ENCODE measurements at places on chromosomes 6 and 20.

- no peak for DNase-seq
These were observed 575 bp upstream of the SLC17A9 start for GRCh38 chr20:62951896-62952372.

DNA sequence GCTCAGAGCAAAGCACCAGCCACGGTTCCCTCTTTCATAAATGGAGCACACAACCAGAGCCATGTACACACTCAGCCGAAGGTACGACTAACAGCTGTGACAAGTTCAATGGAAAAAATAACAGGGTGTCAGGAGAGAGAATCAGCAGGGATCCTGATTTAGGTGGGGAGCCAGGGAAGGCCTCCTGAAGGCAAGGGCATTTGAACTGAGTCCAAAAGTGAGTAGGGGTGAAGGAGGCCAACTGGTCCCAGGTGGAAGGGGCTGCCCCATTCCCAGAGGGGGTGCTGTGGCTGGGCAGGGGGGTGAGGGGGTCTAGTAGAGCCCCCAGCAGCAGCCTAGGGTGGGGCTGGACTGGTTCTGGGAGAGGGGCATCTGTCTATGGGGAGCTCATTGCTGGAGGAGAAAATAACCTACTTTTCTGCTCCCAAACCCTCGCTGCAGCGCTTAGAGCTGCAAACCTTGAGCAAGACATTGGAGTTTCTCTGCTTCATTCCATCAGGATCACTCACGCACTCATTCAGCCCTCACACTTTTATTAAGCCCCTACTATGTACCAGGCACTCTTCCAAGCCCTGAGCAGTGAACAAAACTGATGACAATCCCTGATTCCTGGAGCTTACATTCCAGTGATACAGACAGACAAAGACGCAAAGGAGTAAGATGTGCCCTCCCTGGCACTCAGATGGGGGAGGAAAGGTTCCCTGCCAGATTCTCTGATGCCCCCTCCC, 113.5 kb downstream of the TOX2 start:
- DNase-seq = no peak

GRCh38 chr6:9921366-9921765, 493.5 kb downstream of the TFAP2A start:
- DNase-seq = no peak

- no peak for DNase-seq
These were observed 161.4 kb downstream of the TMEM242 start for GRCh38 chr6:157161912-157162311.

DNA sequence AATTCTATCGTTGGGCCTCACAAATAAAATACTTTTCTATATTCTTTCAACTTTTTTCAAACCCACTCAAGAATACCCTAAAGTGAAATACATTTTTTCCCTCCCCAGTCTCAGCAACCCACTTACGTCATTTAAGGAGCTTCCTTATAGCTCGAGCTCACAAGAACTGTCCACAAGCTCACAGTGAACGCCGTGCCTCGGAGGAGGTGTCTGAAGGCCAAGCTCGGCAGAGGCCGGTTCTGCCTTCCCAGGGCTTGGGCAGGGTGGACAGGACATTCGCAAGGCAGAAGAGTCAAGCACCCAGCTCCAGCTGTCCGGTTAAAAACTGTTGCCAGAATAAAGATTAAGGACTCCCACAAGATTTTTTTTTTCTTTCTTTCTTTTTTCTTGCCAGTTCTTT, 802.3 kb downstream of the QKI start:
- DNase-seq = no peak

GRCh38 chr6:20236909-20237600, 24.8 kb upstream of the MBOAT1 start:
- no peak for DNase-seq

GRCh38 chr20:23257106-23257761, 93.4 kb upstream of the NXT1 start:
- DNase-seq = peak; percentile 12

GRCh38 chr6:112232845-112233256, 21.5 kb downstream of the LAMA4 start:
- DNase-seq = no peak

- no peak for DNase-seq
These were observed 30.9 kb downstream of the KIAA1755 start for GRCh38 chr20:38229376-38230252.

- DNase-seq = no peak
These were observed 43.7 kb upstream of the DST start for GRCh38 chr6:56686429-56686828.

DNA sequence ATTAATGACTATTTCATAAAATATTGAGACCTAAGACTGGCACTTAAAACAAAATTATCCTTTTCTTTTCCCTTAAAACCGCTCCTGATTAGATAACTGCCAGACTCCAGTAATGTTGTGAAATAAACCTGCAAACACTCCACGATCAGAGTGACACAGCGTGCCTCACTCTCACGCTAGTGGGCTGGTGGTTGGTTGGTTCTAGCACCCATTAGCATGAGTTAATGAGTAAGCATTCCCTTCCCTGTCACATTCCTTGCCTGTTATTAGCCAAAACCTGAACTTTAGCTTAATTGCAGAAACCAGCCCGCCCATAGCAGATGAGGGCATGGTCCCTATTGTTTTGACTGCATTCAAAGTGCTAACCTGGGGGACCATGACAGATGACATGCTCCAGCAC, 193.4 kb downstream of the CD83 start:
- DNase-seq = no peak

- no peak for DNase-seq
These were observed 82.3 kb downstream of the YTHDF1 start for GRCh38 chr20:63133481-63134091.

GRCh38 chr20:215796-216195, 11.3 kb upstream of the DEFB129 start:
- DNase-seq = no peak

DNA sequence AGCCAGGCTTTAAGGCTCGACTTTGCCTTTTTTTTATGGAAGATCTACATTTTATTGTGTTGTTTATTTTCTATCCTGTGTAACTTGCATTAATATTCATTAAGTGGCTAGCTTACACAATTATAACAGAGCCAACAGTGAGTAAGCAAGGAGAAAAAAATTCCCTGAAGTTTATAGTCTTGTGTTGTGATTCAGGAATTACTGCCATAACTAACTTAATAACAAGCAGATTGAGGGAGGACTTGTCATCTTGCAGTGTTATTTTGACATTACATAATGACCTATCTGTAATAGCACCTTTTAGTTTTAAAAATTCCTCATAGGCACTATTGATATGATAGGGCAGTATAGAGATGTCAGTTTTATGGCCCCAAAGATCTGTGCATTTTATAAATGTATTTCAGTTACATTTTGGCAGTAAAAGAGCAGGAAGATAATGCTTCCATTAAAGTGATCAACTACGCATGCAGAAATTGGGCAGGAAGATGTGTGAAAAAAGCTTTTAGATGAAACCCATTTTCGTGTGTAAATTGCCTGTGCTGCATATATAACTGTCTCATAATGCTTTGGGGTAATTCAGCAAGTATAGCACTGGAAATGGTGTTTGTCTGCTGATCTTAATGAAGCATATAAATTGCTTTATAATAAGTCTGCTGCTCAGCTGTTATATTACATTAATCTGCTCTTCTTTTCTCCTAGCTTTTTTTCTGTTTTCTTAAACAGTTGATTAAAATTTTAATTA, 123.0 kb downstream of the SMAP1 start:
- peak; percentile 44 for DNase-seq

GRCh38 chr20:20229595-20229994, 138.3 kb upstream of the INSM1 start:
- no peak for DNase-seq

DNA sequence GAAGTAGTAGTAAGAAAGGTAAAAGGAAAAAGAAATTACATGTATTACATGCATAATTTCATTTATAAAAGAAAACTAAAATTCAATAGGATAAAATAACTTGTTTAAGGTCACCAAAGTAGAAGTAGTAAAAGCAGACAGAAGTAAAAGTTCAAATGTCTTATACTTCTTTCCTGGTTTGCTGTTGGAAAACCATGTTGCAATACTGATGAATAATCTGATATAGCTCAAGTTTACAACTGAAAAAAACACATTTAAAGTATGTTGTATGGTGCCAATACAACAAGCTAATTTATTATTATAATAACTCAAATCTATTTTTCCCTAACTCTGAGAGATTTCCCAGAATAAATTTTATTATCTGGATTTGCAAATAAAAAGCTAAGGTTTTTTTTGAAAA, 78.3 kb downstream of the PHIP start:
- no peak for DNase-seq

- DNase-seq = no peak
These were observed 17.8 kb downstream of the ACTR5 start for GRCh38 chr20:38766071-38766470.

- DNase-seq = no peak
These were observed 44.6 kb downstream of the SAMD5 start for GRCh38 chr6:147553099-147553498.

DNA sequence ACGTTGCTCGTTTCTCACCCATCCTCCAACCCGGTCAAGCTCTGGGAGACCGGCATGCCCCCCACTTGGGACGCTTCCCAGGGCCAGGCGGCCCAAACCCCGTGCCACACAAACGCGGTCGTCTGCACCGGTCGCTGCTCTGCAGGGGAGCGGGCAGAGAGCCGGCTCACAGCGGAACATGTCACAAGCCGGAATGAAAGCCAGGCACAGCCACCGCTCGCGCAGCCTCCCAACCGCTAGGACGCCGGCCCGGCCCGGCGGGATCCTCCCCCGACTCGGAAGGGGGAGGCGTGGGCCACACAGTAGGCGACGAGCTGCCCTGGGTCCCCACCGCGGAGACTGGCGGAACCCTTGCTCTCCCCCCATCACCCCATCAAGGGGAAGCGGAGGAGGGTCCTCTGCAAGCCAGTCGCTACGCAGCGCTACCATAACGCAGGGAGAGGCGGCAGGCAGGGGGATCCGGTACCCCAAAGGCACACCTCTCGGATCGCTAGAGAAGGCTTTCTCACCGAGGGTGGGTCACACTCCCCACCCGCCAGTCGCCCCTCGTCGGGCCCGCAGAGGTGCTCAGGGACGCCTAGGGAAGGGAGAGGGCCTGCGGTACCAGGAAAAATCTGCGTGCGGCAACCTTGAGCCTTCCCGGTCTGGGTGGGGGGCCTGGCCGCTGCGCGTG, 768.4 kb upstream of the DEFB115 start:
- DNase-seq = no peak

GRCh38 chr20:50471231-50471630, 39.0 kb upstream of the PTPN1 start:
- DNase-seq = no peak

DNA sequence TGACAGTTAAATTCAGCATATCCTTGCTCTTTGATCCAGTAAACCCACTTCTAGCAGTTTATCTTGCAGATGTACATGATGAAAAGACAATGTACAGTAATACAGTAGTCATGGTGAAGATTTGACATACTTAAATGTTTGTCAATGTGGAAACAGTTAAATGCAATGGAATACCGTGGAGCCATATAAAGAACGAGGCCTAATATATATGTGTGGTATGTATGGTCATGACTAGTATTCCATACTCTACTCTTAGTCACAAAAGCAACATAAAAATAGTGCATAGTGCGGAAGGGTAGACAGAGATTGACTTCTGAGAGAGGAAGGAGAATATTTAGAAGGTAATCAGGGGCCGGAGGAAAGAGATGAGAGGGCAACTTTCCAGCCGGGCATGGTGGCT, 70.7 kb upstream of the ARMC2 start:
- no peak for DNase-seq

- no peak for DNase-seq
These were observed 32.9 kb downstream of the FOXF2 start for GRCh38 chr6:1422290-1422689.

GRCh38 chr20:36572701-36573102, 695 bp upstream of the TGIF2 start:
- DNase-seq = no peak

- no peak for DNase-seq
These were observed 2.4 kb upstream of the THBS2 start for GRCh38 chr6:169256061-169256460.

DNA sequence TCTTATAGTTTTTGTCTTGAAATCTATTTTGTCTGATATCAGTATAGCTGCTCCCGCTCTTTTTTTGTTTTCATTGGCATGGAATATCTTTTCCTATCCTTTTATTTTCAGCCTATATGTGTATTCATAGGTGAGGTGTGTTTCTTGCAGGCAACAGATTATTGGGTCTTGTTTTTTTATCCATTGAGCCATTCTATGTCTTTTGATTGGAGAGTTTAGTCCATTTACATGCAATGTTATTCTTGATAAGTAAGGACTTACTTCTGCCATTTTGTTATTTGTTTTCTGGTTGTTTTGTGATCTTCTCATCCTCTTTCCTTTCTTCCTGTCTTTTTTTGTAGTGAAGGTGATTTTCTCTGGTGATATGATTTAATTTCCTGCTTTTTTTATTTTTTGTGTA, 24.0 kb upstream of the GRM4 start:
- DNase-seq = no peak

DNA sequence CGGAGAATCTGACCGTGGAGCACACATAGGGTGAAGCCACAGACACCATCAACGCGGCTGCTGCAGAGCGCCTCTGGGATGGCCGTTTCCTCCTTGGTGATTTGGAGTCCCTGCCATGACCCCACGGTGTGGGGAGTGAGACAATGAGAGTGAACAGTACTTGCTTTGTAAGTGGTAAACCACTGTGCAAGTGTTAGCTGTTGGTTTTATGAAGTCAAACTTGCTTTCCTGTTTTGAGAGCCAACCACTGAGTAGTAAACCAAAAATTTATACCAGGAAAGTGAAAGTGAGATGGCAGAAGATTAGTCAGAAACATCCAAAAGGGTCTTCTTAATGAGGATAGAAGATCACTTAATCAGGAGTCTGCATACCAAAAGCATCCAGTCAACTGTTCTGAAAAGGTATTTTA, 160.7 kb downstream of the FOXC1 start:
- DNase-seq = no peak

DNA sequence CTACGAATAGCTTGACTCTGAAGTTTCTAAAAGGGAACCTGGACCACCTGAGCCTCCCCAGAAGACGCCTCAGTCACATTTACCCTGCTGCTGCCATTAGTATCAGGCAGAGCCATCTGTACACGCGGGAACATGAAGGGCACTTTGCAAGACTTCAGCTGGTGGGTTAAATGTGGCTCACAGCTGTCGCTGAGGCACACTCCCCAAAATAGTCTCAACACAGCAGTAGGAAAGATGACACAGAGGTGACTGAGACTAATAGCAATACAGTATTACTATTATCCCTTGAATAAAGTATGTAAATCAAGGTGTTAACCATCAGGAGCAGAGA, 29.0 kb downstream of the PSMB1 start:
- DNase-seq = no peak

DNA sequence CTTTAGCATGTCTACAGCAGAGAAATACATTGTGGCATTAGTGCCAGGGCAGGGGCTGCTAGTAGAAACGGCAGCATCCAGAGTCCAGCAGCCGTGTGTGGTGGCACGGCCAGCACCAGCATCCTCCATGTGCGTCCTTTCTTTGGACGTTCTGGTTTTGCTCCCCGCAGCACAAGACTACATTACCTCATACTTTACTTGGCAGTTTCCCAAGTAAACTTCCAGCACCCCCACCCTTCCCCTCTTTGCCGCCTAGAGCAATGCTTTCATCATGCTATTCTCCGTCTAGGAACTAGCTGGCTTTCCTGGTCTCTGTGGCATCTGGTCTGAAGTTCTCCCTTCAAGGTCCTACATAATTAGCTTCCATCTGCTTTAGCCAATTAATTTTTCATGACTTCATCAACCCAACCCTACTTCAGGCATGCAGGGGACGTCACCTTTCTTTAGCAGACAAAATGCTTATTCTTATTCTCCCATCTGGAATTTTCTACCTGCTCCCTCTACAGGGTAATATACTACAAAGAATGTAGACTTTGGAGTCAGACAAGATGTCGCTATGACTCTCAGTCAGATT, 67.6 kb downstream of the BLOC1S5 start:
- no peak for DNase-seq

GRCh38 chr6:138234363-138234762, 16.1 kb upstream of the PBOV1 start:
- DNase-seq = no peak

GRCh38 chr6:37792457-37793033, 27.0 kb upstream of the ZFAND3 start:
- DNase-seq = no peak
